ENCODE measurements at places on chromosomes 2 and 18.

DNA sequence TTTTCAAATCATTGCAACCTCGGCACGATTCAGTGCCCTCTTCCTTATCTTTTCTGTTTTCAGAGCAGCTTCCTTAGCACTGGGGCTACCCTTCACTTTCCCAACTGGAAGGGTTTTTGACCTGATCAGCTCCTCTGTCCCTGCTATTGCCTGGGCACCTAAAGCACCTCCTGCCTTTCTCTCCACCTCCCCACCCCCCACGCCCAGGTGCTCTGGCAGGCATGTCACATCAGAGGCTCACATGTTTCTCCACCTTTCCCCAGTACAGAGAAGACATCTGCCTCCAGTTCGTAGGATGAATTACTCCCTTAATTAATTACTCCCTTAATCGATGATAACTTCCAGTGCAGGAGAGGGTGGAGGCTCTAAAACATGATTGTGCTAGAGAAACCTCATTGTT, 88.7 kb upstream of the LCLAT1 start:
- no peak for DNase-seq

- no peak for DNase-seq
Observed at GRCh38 chr2:68762665-68763064, 28.1 kb downstream of the ARHGAP25 start.

- no peak for DNase-seq
Observed at GRCh38 chr18:8865934-8866333, 160.6 kb downstream of the MTCL1 start.

DNA sequence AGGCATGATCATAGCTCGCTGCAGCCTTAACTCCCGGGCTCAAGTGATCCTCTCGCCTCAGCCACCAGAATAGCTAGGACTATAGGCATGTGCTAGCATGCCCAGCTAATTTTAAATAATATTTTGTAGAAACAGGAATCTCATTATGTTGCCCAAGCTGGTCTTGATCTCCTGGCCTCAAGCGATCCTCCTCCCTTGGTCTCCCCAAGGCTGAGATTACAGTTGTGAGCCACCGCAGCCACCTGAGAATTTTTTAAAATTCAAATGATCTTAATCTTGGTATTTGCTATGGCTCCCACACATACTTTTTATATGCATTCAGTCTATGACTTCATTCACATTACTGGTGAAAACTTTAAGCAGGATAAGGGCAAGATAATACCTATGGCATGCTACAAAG, 13.1 kb downstream of the KRCC1 start:
- DNase-seq: no peak

GRCh38 chr18:52403291-52404021, 63.5 kb downstream of the DCC start:
- DNase-seq: no peak

- DNase-seq: no peak
Observed at GRCh38 chr2:2286592-2286991, 44.5 kb downstream of the MYT1L start.

DNA sequence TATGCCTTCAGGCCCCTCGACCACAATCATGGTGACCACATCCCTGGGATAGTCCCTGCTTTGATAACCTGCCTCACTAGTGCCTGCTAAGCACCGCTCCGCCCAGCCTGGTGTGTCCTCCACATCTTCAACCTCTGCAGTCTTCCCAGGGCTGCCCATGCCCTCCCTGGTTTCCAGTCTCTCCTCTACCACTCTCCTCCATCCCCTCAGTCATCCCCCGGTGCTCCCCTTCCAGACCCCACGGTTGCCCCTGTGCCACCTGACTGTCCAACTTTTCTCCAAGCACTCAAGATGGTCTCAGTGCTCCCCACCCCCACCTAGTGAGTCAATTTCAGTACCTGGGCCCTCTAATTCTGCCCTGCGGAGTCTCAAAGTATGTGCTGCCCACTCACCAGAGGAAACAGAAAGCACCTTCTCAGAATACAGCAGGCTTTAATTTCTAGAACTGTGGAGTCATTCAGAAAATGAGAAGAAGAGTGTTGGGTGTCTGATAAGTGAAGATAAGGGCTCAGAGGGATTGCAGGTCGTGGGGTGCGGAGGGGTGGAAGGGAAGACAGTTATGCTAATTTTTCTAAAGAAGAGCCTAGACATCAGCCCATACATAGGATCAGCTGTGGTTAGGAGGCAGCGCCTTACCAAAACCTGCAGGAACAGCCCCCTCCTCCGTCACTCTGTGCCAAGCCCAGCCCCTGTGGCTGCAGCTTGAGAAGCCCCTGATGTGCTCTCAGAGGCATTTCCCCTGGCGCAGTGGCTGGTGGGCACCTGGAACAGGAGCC, 53.6 kb upstream of the CAB39 start:
- no peak for DNase-seq

- no peak for DNase-seq
Observed at GRCh38 chr2:190404487-190404886, 3.7 kb upstream of the MFSD6 start.

GRCh38 chr2:229343661-229344060, 72.6 kb upstream of the PID1 start:
- DNase-seq: no peak

DNA sequence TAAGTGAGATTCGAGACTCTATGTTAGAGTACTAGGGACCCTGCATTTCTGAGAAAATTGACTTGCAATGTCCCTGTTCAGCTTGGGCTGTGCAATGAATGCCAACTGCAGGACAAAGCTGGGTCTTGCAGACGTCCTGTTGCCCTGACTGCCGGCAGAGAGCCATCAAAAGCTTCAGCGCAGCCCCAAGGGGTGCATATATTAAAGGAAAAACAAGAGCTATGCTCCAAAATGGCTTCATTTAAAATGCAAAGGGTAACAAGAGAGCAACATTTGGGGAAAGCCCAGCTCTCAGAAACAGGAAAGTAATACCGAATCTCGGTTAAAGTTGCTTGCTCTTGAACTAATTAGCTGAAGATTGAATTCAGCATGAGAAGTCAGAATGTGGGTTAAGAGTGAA, 110.9 kb upstream of the PNPT1 start:
- no peak for DNase-seq

- no peak for DNase-seq
Observed at GRCh38 chr2:103809415-103809814, 1044.5 kb upstream of the POU3F3 start.

- DNase-seq: no peak
Observed at GRCh38 chr2:45586600-45586999, 24.5 kb downstream of the SRBD1 start.

DNA sequence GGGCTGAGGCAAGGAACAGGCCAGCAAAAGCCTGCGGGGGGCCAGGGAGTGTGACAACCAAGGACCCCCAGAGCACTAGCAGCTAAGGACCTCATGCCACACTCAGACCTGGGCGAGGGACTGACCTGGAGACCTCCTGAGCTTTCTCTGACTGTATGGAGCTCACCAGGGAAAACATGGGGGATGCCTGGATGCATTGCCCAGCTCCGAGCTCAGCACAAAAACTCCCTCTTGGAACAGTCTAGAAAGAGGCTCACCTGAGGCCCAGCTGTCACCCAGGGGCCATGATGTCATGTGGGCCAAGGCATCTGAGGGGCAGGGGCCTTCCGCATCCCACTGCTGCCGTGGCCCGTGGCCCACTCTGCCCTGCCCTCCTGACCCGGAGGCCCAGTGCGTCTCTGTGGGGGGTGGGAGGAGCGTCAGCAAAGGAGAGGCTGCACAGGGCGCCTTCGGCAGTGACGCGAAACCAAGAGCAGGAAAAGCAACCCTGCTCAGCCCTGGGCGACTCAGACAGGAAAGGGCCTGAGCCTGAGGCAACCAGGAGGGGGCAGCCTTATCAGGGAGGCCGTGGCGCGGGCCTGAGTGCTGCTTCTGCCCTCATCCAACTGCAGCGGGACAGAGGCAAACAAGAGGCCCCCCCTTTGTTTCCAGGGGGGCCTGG, 57.3 kb upstream of the ALPP start:
- DNase-seq: no peak

DNA sequence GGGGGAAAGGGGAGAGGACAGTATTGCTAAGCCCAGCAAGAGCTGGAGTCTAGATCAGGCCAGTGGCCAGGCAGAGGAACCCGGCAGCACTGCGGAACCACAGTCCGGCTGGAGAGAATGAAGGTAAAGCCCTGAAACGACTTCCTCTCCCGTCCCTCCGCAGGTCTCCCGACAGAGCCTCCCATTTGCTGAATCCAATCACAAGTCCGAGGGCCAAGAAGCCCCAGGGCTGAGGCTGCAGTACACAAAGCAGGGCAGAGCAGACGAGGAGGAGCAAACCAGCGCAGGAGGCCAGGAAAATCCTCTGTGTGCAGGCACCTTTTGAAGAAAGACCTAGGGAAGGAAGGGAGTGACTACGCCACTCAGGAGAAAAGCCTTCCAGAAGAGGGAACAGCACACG, 104.4 kb downstream of the OSBPL1A start:
- DNase-seq: no peak

DNA sequence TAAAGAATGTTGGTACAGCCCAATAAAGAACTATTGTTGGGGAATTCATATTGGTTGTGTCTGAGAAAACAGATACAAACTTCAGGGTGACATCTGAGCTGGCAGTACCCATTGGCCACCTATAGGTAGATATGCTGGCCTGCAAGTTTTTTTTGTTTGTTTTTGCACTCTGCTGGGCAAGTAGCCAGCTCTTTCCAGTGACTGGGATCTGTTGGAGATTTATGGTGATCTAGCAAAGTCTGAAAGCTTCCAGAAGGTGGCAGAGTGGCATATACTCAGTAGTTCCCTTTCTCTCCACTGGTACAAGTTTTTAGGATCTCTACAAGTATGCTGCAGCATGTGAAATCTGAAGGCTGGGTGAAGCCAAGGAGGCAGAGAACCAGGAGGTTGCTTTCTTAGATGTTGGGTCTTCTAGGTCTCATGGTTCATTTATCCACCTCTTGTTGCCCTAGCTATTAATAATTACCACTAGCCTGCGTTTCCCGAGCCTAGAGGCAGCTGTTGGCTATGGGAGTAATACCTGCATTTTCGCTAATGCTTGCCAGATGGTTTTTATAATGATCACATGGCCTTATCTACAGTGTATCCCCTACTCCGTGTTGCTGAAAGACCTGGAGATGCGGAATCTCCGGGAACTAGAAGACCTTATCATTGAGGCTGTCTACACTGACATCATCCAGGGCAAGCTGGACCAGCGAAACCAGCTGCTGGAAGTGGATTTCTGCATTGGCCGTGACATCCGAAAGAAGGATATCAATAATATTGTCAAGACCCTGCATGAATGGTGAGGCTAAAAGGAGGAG, 9.5 kb downstream of the COPS7B start:
- peak; percentile 38 for DNase-seq

GRCh38 chr2:241864168-241864849, 5.2 kb upstream of the RTP5 start:
- DNase-seq: no peak

GRCh38 chr2:229180658-229181057, 90.4 kb downstream of the PID1 start:
- no peak for DNase-seq

DNA sequence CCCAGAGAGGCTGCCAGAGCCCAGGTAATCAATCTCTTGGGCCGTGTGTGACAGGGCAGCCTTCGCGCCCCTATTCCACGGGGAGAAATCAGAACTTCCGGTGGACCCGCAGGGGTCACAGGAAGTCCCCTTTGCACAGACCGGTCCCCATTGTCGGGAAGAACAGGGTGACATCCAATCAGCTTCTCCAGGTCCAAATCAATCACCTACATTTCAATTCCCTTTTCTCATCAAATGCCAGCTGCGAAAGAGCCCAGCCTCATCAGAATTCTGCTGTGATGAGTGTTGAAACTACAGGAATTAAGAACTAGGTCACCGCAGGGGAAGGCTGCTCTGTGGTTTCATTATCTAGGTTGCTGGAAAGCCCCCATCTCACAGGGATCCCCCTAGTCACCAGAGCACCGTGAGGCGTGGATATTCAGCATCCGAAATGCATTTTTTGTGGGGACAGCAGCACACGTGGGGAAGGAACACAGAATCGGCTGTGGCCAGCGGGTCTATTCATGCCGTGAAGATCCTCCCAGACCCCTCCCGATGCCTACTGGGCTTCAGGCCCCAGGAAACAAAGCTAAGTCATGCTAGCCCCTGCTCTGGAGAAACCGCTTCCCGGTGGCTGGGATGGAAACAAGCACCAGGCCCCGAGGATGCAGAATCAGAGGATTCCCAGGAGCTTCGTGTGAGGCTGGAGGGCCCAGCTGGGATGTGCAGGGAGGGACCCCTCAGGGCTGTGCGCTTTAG, 193.7 kb upstream of the ID2 start:
- no peak for DNase-seq

DNA sequence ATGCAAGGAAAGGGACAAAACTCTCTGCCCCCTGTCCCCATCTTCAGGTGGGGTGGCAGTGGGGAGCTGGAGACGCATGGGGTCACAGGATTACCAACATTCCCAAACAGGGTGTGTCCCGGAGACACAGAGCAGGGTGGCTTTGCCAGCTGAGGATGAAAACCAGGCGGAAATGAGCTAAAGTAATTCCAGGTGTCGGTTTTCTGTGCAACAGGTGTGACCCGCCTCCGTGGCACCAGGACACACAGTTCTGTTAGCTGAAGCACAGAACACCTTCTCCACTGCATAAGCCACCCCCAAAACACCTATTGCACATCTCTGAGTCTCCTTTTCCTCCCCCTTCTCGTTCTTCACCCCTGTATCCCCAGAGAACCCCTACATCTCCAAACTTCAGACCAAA, 122.7 kb upstream of the GLI2 start:
- DNase-seq: no peak

- no peak for DNase-seq
Observed at GRCh38 chr2:143684551-143685320, 555.5 kb downstream of the ARHGAP15 start.
